ENCODE measurements at places on chromosomes 3 and 15.

DNA sequence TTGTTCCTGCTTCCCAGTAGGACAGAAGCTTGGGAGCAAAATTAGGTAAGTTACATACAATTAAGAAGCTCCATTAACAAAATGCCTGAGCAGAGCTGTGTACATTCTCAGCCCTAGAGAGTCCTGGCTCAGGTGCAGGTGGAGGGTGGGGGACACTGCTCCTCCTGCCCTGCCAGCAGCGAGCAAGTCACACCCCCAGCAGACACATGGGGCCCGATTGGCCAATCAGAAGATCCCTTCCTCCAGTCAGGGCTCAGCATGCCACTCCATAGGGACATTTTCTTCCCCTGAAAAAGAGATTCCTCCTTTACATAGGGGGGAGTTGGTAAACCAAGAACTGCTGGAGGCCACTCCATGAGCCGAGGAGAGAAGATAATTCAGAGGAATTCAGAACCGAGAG, 62.1 kb downstream of the PLXNA1 start:
- no peak for DNase-seq

DNA sequence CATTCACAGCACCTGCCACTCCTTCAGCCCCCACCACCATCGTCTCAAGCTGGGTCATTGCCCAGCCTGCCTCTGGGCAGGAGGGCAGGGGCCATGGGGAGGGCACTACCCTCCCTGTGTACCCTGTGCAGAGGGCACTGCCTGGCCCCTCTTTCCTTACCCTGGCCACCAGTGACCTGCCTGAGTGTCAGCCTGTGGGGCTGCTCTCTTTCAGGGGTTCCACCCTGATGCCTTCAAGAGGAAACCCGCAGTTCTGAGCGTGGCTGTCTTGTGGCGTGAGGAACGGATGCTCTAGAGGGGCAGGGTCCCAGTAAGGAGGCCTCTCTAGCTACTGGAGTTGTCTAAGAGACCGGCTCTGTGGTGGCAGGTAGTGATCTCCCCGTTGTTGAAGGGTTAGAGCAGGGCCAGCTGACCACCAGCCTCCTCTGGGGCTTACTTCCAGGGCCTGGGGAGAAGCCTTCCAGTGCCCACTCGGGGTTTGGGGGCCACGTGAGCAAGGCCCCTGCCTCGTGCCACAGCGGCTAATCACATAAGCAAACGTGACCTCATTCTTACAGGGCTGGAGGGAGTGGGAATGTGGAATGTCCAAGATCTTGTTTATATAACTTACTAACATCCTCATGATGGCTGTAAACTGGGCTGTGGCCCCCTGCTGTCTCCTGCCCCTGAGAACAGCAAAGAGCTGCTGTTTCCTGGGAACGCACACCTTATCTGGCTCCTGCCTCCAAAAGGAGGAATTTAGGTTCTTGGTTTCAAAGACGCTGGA, 31.4 kb upstream of the SEC13 start:
- DNase-seq: no peak

GRCh38 chr3:72193771-72194430, 409.0 kb upstream of the PROK2 start:
- no peak for DNase-seq

- no peak for DNase-seq
Measured at GRCh38 chr15:34786206-34786605, 9.1 kb downstream of the ACTC1 start.

DNA sequence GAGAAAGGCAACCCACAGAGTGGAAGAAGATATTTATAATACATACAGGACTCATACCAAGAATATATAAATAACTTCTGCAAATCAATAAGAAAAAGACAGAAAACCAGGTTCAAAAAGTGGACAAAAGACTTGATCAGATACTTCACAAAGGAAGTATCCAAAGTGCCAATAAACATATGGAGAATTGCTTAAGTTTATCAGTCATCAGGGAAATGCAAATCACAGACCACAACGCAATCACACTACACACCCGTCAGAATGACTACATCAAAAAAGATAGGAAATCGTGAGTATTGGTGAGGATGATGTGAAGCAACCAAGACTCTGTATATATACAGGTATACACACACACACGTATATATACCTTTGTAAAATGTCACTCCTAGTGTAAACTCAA, 180.6 kb downstream of the FAM43A start:
- peak; percentile 49 for DNase-seq

DNA sequence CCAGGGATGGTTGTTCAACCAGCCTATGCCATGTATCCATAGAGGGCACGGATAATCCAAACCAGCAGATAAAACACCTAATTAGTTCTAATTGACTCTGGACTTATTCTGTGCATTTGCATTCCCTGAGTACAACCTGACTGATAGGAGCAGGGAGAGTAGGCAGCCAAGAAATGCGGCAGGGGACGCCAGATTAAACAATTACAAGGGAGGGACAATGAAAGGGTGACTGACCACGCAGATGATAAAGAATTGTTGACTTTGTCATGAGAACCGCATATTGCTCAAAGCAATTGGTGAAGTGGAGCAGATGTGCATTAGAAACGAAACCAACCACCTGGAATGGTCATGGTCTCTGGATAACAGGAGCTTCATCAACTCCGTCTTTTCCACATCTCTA, 369.1 kb upstream of the FRG2C start:
- no peak for DNase-seq

DNA sequence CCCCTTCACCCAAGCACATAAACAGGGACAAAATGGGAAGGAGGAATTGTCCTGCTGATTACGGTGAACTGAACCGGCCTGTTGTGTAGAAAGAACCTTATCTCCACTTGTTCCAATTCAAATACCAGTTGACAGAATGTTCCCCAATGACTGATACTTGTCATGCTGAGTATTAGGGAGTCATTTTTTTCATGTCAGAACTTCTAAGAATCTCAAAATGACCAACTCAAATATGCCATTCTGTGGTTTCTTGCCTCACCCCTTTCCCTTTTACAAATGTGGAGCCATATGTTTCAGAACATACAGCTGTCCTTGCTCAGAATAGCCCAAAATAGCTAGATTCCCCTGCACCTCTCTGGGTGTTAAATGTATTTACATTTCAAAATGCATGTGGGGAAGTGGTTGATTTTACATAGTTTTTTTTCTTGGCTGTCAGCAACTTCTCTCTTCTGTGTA, 405.9 kb upstream of the TBL1XR1 start:
- DNase-seq: peak; percentile 54

GRCh38 chr15:38084289-38084688, 149.8 kb downstream of the TMCO5A start:
- DNase-seq: peak; percentile 73

- DNase-seq: no peak
Measured at GRCh38 chr15:73313861-73314260, 54.9 kb downstream of the HCN4 start.

- no peak for DNase-seq
Measured at GRCh38 chr15:41599061-41599460, 40.0 kb downstream of the TYRO3 start.

DNA sequence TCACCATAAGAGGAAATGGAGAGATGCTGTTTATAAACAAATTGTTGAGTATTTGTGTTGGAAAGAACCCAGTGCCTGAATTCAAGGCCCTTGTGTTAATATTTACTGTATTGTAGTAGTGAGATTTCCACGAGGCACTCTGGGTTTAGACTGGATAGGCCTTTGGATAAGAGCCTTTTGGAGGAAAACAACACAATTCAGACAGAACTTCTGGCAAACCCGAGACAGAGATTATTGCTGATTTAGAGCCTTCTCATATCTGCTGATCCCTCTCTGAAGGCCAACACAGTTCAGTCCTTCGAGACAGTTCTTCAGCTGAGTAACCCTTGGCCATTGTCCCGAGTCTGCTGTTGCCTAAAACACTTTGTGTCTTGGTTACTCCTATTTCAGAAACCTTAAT, 55.7 kb downstream of the LMCD1 start:
- DNase-seq: no peak

GRCh38 chr3:160192310-160193029, 32.8 kb upstream of the C3orf80 start:
- DNase-seq: no peak

GRCh38 chr3:115831864-115832263, 208.6 kb downstream of the GAP43 start:
- DNase-seq: no peak

DNA sequence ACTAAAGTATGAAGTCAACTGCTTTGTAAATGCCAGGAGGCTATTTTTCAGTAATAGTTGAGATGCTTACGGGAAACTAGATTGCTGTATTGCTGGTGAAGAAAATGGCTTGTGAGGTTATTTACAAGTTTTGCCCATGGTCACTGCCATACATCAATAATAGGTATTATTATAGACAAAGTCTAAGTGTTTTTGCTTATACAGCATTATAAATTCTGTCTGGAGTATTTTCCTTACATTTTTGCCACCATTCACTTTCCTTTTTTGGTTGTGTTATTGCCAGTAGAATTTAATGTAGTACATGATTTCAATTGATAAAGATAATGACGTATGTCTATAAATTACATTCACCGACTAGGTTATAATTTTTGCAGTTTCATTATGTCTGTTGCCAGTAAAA, 114.2 kb downstream of the CDIN1 start:
- no peak for DNase-seq

GRCh38 chr15:98794748-98795147, 146.4 kb downstream of the IGF1R start:
- DNase-seq: no peak

DNA sequence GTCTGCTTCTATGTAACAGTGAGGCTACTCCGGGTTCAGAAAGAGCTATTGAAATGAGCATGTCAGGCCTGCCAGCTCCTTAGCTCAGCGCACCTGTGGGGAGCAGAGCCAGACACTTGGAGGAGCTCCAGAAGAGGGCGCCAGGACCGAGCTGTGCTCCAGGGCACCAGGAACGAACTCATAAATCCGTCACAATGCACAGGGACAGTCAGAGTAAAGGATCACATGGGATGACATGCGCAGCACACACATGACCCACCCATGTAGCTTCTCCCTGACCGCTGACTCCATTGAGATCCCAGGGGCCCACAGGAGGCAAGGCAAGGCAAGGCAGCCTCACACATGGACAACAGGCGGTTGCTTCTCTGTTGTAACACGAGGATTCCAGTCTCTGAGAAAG, 26.0 kb upstream of the GNB5 start:
- no peak for DNase-seq

DNA sequence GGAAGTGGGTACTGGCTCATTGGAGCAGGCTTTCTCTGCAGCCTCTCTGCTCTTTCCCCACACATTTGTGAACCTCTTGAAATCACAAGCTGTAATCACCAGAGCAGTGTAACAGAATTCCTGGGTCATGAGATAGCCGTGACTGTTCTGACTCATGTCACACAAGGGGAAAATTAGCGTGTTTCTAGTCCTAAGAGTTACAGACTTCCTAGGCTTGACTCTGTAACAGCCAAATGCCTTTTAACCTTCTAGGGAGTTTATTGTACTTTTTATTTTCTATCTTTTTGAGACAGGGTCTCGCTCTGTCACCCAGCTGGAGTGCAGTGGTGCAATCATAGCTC, 54.7 kb upstream of the TRAK1 start:
- peak; percentile 78 for DNase-seq

GRCh38 chr3:47404431-47404876, 23.6 kb downstream of the PTPN23 start:
- DNase-seq: no peak

- DNase-seq: no peak
Measured at GRCh38 chr3:177578488-177578887, 381.2 kb upstream of the TBL1XR1 start.

GRCh38 chr15:27238707-27239423, 267.9 kb downstream of the GABRG3 start:
- no peak for DNase-seq

- no peak for DNase-seq
Measured at GRCh38 chr3:19190602-19191001, 42.3 kb downstream of the KCNH8 start.

DNA sequence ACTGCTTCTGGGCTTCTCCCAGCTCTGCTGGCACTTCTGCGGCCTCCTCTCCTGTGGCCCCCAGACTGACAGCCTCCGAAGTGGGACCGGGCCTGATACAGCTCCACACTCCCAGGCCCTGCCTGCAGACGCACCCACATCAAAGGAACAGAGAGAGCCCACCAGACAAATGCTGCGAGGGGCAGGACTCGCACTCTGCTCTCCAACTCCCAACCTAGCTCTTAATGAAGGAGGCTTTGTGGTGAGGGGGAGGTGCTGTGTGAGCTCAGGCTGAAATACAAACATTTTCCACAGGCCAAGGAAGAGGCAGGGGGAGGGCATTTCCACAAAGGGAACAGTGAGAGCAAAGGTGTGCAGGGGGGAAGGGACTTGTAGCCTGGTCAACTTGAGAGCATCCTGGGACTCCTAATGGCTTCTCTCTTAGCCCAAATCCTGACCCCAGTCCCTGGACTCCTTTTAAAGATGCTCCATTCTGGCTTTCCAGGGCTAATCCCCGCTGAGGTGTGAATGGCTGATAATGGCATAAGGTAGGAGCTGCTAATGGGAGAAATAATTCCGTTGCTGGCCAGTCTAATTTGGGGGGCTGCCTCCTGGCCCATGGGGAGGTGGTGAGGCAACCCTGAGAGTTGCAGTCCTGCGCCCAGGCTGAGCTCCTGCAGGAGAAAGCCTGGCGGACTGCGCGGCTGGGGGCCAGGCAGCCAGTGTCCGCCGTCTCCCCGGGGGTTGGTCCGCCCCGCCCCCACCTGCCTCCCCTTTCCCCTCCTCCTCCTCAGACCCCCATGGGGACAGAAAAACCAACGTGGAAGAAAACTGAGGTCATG, 9.6 kb downstream of the LINGO1 start:
- DNase-seq: no peak

- DNase-seq: peak; percentile 71
Measured at GRCh38 chr3:187286467-187287059, 5.0 kb downstream of the MASP1 start.

DNA sequence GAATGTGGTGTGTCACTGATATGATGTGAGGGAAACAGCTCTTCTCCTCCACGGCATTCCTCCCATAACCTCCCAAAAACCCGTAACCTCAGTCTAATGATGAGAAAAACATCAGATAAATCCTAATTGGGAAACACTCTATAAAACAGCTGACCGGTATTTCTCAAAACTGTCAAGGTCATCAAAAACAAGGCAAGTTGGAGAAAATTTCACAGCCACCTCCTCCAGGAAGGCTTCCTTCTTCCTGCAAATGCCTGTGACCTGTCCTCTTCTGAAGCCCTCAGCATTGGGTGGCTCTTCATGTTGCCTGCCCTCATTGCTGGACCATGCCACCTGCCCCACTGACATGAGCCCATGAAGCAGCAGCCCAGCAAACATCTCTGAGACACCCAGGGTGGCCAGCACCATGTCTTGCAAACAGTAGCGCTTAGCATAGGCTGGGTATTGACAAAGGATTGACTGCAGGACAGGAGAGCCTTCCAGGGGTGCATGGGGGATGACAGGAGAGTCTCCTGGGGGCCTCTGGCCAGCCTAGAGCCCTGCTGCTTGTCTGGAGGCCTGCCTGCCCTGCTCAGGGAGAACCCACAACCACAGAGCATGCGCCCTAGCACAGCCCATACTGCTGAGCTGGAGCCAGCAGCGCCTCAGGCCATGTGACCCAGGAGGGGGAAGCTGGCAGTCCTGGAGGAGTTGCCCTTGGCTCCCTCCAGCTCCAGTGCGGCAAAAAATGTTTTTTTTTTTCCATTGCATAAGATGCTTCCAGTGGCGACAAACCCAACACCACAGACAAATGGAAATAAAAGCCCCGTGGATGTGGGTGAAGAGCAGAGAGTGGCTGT, 49.7 kb downstream of the XXYLT1 start:
- peak; percentile 55 for DNase-seq

GRCh38 chr3:188339410-188340295, 185.7 kb downstream of the LPP start:
- no peak for DNase-seq

All from suppressor macrophage treated with lipopolysaccharide for 1 hour (primary cell).